ENCODE measurements at places on chromosomes 12 and 14.
A peak's percentile ranks its signal among the peaks of the same experiment; 100 is the strongest.

- DNase-seq = no peak
Measured at GRCh38 chr14:26928019-26928418, 330.2 kb upstream of the NOVA1 start.

DNA sequence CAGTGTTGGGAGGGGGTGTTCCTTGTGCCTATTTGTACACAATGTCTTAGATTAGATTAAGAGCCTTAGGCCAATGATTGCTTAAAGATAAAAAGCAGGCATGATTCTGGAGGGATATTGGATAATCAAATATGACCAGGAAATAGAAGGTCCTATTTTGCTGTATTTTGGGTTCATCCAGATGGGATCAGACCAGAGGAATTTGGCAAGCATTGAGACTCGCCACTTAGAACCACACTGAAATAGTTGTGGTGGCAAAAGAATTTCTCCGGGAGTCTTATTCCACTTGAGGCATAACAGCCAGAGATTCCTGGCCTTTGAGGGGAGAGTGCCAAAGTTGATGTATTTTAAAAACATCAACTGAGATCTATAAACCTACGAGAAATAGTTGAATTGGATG lies 327.2 kb downstream of the RAD51B start:
- peak; percentile 92 for DNase-seq

DNA sequence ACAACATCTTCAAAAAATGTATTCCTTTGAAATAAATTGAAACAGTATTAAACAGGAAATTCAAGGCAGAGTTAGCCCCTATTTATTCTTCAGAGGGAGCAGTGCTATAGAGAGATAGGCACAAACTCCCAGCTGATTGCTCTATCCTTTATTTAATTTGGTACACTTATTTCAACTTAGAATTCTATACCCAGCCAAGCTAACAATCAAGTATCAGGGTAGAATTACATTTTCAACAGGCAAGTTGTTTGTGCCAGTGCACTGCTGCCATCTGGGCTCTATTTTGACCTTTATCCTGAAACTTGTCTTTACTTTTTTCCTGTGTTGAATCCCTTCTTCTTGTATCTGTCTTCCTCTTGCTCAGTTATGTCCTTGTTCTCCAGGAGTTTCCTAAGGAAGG lies 159.2 kb downstream of the STXBP6 start:
- no peak for DNase-seq

GRCh38 chr12:93322784-93323183 lies 54.9 kb upstream of the NUDT4 start:
- no peak for DNase-seq

DNA sequence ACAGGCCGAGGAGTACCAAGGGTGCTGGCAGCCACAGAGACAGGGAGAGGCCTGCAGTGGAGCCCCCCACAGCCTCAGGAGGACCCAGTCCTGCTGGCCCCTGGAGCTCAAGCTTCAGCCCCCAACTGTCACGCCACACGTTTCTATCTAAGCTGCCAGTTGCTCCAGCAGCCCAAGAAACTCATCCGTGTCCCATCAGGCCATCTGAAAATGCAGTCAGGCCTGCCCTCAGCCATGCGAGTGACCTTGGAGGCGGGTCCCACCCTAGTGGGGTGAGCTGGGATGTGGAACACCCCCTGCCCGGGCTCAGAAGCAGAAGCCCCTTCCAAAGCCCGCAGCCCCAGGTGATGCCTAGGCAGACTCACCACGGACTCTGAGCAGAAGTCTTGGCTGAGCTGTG lies 158.9 kb downstream of the RIMBP2 start:
- no peak for DNase-seq

DNA sequence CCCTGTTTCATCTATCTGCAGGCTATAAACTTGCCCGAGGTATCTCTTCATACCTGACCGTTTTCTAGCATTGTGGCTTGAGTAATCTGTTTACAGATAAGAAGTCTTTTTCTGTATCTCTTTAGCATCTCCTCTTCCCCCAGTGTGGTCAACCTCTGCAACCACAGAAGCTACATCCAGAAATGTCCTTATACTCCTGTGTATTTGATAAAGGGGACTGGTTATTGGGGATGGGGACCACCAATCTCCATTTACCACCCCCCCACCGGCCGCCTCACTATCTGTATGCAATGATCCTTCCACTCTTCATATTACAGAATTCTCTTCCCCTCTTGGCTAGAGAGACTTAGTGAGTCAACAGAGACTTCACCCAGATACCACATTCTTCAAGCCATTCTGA lies 3.4 kb upstream of the RPAP3 start:
- no peak for DNase-seq

DNA sequence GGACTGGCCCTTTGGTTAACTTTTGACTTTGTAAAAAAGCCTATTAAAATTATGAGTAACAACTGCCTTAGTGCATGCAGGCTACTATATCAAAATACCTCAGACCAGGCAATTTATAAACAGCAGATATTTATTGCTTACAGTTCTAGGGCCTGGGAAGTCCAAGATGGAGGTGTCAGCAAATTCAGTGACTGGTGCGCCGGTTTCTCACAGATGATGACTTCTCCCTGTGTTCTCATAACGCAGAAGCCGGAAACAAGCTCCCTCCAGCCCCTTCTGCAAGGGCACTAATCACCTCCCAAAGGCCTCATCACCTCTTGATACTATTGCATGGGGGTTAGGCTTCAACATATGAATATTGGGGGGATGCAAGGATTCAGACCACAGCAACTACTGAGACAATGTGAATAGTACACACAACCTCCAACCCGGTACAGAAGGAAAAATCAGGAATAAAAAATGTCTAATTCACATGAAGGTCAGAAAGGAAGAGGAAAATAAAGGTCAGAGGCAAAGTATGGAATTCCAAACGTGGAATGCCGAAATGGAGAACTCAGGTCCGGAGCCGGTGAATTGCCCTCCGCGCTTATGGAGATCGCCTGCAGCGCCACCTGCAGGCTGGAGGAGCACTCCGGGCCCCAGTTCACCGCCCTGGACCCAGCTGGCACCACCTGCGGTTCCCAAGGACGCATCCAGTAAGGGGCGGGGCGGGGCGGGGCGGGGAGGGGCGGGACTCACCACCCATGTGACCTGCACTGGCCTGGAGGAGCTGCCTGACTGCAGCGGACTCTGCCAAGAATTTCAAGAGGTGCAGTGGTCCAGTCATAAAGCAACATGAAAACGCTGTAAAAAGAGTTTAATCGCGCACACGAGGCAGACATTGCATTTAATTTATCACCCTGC lies 203.4 kb downstream of the KIF26A start:
- no peak for DNase-seq

DNA sequence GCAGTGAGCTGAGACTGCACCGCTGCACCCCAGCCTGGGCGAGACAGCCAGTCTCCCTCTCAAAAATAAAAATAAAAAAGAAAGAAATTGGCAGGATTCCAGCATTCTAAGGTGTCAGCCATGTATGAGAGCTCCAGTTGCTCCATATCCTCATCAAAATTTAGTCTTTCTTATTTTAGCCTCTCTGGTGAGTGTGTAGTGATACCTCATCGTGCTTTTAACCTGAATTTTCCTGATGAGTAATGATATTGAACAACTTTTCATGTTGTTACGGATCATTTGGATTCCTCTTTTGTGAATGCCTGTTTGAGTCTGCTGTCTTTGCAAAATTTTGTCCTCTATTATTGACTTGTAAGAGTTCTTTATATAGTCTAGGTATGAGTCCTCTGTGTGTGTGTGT lies 28.5 kb downstream of the CCDC60 start:
- DNase-seq = no peak

DNA sequence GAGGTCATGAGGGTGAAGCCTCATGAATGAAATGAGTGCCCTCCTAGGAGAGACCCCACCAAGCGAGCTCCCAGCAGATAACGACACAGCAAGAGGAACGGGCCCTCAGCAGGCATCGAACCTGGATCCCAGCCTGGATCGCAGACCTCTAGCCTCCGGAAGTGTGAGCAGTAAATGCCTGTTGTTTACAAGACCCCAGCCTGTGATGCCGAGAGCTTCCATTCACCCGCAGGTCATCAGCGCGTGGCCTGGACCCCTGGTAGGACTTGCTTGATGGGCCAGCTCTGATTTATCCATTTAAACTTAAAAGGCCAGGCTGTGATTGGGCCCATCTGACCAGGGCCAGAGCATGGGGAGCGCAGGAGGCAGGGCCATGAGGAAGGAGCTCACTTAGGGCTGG lies 7.0 kb downstream of the TMEM179 start:
- no peak for DNase-seq

GRCh38 chr14:66038212-66038611 lies 448.0 kb upstream of the CCDC196 start:
- DNase-seq = no peak

DNA sequence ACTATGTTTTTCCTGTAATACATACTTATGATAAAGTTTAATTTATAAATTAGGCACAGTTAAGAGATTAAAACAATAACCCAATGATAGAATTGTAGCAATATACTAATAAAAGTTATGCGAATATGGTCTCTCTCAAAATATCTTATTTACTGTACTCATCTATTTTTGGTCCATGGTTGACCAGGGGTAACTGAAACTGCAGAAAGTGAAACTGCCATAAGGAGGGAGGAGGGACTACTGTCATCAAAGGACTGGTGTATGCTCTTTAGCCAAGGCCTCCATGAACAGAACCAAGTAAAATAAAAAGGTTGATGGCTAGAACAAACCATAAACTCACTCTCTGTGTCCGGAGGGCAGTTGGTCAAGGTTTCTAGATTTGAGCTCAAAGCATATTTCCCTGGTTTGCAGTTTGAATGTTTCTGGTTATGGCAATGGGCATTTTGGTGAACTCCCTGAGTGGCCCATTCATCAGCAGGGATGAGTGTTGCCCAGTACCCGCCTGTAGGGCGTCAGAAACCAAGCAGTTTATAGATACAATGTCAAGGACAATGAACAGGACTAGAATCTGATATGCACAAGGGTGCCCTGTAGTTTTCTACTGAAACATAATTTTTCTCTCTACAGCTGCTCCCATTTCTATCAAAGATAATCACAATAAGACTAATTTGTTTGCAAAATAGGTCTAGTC lies 19.8 kb downstream of the LEMD3 start:
- no peak for DNase-seq

DNA sequence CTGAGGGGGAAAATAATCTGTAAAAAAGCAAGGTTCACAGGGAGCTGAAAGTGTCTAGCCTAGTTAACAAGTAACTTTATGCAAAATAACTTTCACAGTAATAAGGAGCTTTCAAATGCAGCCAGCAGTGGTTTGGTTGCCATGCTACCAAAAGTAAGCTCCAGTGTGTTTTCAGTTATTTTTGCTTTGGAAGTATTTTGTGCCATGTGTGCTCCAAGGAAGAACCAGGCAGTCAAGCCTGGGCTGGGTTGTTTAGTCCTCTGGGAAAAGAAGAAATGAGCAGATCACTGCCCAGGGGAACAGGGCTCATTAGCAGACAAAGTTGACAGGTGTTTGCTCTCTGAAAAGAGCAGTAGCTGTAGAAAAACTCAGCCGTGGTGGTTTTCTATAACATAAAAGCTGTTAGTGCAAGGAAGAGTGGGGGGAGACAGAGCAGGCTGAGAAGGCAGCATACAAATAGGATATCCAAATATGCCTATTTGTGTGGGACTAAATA lies 92.8 kb upstream of the TMTC2 start:
- no peak for DNase-seq

DNA sequence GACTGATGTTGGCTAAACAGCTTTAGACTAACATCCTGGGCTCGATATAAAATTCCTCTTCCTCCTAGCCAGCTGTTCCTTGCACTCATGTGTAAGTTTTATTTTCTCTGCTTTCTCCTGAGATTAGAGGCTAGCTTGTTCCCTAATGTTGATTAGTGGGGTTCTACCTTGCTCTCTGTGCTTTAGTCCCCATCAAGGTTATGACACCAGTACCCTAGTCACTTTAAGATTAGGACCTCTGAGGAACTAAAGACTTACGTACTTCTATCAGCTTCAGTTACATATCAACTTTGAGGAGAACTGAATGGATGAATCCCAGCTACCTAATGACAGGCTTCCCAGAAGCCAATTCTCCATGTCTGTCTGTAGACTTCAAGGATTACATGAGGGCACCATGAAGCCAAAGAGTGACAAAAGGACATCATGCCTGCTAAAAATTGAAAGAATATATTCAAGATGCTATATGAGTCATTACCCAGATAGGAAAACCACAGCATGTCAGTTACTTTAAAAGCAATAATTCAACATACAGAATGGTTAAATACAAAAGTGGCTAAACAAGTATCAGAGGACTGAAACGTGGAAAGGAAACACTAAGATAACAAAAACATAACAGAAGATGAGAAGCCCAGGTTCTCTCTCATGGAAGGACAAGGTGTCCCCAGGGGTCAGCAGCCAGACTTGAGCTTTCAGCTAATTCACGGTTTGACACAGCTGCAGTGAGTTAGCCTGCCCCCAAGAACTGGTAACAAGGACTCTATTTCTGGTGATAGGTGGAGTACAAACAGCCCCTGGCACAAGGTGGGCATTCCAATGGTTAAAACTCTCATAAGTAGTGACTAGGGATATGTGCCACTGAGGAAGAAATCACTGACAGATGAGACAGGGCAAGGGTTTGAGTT lies 20.4 kb downstream of the ADAM20 start:
- no peak for DNase-seq

DNA sequence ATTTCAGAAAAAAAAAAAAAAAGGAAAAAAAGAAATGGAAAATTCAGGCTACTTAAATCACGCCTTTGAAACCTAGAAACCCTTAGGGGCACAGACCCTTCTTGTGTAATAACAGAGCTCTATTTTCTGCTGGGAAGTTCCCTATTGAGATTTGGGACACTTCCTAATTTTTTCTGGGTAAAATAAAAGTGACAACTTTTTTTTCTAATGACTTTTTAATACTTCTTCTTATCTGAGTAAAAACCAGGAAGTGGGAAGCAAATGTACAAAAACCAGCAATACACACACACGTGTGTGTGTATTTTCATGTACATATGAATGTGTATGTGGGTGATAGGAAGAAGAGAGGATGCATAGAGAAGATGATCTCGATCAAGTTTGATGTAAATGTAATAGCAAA lies 35.8 kb downstream of the ETV6 start:
- DNase-seq = no peak

DNA sequence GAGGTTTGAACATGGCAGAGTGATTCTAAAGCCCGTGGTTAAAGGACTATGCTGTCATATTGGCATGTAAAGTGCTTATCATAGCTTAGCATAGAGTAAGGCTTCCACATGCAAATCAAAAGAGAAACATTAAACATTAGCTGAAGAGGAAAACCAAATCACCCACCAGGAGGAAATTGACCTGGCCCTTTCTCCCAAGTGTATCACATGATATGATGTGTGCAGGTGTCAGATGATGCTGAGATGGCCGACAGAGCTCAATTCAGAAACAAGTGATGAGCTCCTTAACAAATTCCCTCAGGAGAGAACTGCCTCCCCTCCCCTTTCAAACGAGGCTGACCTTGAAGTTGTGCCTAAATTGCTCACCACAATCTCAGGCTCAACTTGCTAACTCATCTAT lies 217.1 kb upstream of the BTG1 start:
- DNase-seq = no peak

- no peak for DNase-seq
Measured at GRCh38 chr12:30974746-30975500, 48.4 kb downstream of the TSPAN11 start.
